Panc1 (cell line): ENCODE measurements at places on chromosomes 4 and X. TPM values are rescaled to one million over a fixed set of nuclear protein-coding genes. Genes with fewer than 3 reads are reported as not detected.

DCHS2 gene
- total RNA-seq, result not detected

FAM9B gene
- not detected for total RNA-seq

GDPD2 gene
- total RNA-seq, result 0.33 TPM

BMX gene
- total RNA-seq, result not detected

NKAP gene
- 13.6 TPM for total RNA-seq

NEUROG2 gene
- total RNA-seq, result not detected

GPM6B gene
- not detected for total RNA-seq

PRR32 gene
- total RNA-seq, result not detected

VSIG1 gene
- total RNA-seq, result not detected

TAPT1 gene
- 17.3 TPM for total RNA-seq

RNF4 gene
- total RNA-seq, result 55.0 TPM

ENPEP gene
- not detected for total RNA-seq

TCP11X2 gene
- total RNA-seq, result not detected

IL3RA gene
- total RNA-seq, result 0.28 TPM

HPRT1 gene
- total RNA-seq, result 77.1 TPM

TKTL2 gene
- not detected for total RNA-seq

GRPR gene
- total RNA-seq, result not detected

CNKSR2 gene
- not detected for total RNA-seq

CTAG2 gene
- not detected for total RNA-seq

ADH1A gene
- not detected for total RNA-seq

DUX4 gene
- not detected for total RNA-seq

EVC gene
- total RNA-seq, result 12.1 TPM

RAB39B gene
- total RNA-seq, result 2.0 TPM

CNOT6L gene
- 18.3 TPM for total RNA-seq

PDZD4 gene
- 37.2 TPM for total RNA-seq

INTS6L gene
- 19.6 TPM for total RNA-seq

GPRASP3 gene
- total RNA-seq, result 5.6 TPM

ATOH1 gene
- total RNA-seq, result not detected

PABPC1L2B gene
- not detected for total RNA-seq

KCTD8 gene
- not detected for total RNA-seq

LRIT3 gene
- 0.05 TPM for total RNA-seq

TBC1D8B gene
- total RNA-seq, result 8.9 TPM

L1CAM gene
- total RNA-seq, result 819 TPM

AMER1 gene
- total RNA-seq, result 3.9 TPM

STPG2 gene
- not detected for total RNA-seq

GABRG1 gene
- not detected for total RNA-seq

SH3BGRL gene
- total RNA-seq, result 93.2 TPM

TRO gene
- total RNA-seq, result 2.4 TPM

HERC5 gene
- 6.7 TPM for total RNA-seq

EGF gene
- not detected for total RNA-seq

SMR3B gene
- not detected for total RNA-seq

MAN2B2 gene
- total RNA-seq, result 34.4 TPM

NLGN4X gene
- total RNA-seq, result not detected

SLC4A4 gene
- total RNA-seq, result 0.26 TPM

MED14 gene
- 45.4 TPM for total RNA-seq

STARD8 gene
- total RNA-seq, result 4.6 TPM

MFAP3L gene
- total RNA-seq, result 7.9 TPM

ANKRD50 gene
- total RNA-seq, result 14.3 TPM

BGN gene
- total RNA-seq, result 2.9 TPM

DCAF12L1 gene
- not detected for total RNA-seq

LDOC1 gene
- not detected for total RNA-seq

BEX4 gene
- total RNA-seq, result 1.1 TPM

MAGEA3 gene
- 0.21 TPM for total RNA-seq
